Thymus (tissue), 14 donors: ENCODE measurements at places on chromosomes 1 and 21. TPM values are rescaled to one million over a fixed set of nuclear protein-coding genes. Genes with fewer than 3 reads are reported as not detected.

The MSH4 gene
- 0.19 TPM for total RNA-seq

The CDC42SE1 gene
- total RNA-seq = 92.0 TPM

The OR6Y1 gene
- not detected for total RNA-seq

The KLHDC9 gene
- total RNA-seq = 1.9 TPM

The CNTN2 gene
- total RNA-seq = 0.28 TPM

The LCE2C gene
- total RNA-seq = not detected

The AMIGO1 gene
- total RNA-seq = 2.5 TPM
